ENCODE measurements at places on chromosomes 6 and 20.

- peak; percentile 65 for DNase-seq
Measured at GRCh38 chr6:31952140-31952805, 6.4 kb downstream of the CFB start.

DNA sequence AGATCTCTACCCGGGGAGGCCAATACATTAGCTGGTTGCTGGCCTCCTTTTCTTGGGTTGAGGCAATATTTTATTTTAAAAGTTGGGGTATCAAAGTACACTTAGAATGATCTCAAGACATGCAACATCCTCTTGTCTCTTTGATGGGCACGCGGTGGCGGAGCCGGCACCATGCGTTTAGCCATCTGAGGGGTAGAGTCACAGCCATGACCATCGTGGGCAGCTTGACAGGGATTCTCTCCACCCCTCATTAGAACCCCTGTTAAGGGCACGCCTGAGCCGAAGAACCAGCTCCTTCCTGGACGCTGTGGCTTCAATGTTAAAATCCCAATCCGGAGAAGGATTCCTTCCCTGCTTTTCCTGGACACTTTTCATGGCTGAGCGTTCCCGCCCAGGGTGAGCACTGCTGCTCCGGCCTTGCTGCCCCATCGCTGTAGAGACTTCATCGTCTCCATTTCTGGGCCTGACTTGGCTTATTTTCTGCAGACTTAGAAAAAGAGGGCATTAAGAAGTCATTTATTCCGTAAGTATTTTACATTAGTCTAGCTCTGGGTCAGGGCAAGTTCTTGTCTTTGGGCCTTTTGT, 142.7 kb upstream of the CDH4 start:
- no peak for DNase-seq

- peak; percentile 92 for DNase-seq
Measured at GRCh38 chr6:46510651-46511050, 19.4 kb upstream of the RCAN2 start.

DNA sequence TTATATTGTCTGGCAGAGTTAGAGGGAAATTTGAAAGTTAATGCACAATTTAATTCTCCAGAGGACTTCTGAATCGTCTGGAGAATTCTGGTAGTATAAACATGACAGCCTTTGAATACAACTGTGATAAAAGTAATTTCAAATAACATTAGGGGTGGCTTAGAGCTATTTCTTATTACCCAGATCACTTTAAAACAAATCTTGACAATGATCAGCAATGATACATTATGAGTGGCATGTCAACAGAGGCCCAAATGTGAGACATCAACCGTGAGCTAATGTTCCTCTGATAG, 259.1 kb downstream of the HACE1 start:
- no peak for DNase-seq

GRCh38 chr20:12570371-12570770, 438.4 kb upstream of the SPTLC3 start:
- peak; percentile 17 for DNase-seq

GRCh38 chr20:58433759-58434158, 44.7 kb downstream of the VAPB start:
- DNase-seq, result no peak

- no peak for DNase-seq
Measured at GRCh38 chr6:57087916-57088315, 2.1 kb upstream of the ZNF451 start.

DNA sequence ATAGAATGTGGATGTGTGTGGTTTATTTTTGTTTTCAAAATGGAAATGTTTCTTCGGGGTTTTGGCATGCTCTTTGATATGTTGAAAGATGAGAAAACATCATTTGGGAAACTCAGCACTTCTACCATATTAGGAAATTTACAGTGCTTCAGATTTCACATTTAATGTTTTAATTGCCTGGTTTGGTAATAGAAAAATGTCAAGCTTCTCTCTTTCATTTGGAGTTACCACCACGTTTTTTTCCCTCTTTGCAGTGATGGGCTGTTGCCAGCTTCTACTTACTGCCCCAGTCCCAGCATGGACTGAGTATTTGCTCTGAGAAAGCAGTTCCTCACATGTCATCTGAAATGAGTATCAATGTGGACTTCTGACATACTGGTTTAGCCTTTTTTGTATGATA, 267.7 kb downstream of the PRL start:
- DNase-seq, result peak; percentile 7

DNA sequence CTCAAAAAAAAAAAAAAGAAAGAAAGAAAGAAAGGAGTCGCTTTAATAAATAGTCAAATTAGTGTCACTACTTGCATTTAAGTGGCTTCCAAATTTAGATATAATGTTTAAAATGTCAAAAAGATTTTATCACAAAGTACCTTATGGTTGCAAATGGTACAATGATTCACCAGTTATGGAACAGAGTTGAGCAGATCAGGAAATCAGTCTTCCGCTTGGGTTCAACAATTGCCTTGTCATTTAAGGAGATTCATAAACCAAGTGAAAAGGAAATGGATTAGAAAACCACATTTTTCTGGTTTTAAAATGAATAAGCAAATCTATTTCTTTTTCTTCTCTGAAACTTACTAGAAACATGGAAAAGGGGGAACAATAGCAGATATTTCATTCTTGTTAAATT, 94.8 kb upstream of the PTPRT start:
- no peak for DNase-seq

- no peak for DNase-seq
Measured at GRCh38 chr6:87220997-87221396, 65.6 kb downstream of the ZNF292 start.

DNA sequence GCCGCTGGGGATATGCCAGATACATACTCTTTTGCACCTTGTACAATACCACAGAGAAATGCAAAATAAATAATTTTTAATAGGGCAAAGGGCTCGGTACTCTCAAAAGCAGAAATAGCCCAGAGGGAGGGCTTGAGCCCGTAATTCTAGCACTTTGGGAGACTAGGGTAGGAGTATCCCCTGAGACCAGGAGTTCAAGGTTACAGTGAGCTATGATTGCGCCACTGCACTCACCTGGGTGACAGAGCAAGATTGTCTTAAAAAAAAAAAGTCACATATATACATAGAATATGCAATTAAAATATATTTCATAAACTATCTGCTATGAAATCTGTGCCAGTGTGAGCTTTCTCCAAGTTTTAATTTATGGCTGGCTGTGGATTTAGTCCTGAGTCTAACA, 818 bp upstream of the TRMT11 start:
- no peak for DNase-seq

- DNase-seq, result no peak
Measured at GRCh38 chr6:170134031-170134470, 156.8 kb downstream of the DLL1 start.

DNA sequence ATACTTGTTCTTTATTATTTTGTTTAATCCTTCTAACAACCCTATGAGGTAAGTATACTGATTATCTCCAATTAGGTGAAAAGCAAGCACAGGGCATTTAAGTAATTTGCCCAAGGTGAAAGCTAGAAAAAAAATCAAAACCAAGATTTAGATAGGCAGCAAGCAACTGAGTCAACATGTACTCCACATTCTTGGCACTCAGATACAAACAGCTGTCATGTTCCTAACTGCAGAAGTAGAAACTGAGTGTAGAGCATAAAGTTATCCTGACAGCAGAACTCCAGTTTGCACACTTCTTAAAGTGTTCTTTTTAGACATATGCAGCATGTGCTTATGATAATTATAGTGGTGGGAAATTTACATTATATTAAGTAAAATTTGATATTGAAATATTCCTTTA, 278.1 kb downstream of the MEI4 start:
- peak; percentile 15 for DNase-seq

- no peak for DNase-seq
Measured at GRCh38 chr20:56002908-56003800, 2.2 kb downstream of the CBLN4 start.

DNA sequence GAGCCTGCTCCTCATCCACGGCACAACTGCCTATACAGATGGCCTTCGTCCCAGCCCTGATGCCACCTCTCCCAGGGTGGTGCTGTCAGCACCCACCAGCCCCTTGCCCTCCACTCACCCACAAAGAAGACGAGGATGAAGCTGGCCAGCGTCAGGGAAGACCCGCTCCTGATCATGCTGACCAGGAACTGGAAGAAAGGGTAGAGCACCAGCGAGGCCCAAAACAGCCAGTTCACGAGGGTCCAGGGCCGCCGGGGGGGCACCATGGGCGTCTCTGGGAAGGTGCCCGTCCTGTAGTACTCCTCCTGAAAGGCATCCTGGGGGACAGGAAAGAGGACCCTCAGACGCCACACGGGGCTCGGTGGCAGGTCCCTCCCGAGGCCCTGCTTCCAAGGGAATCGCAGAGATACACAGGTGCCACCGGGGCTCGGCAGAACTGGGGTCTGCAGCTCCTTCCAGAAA, 134.5 kb downstream of the AGPAT4 start:
- no peak for DNase-seq

DNA sequence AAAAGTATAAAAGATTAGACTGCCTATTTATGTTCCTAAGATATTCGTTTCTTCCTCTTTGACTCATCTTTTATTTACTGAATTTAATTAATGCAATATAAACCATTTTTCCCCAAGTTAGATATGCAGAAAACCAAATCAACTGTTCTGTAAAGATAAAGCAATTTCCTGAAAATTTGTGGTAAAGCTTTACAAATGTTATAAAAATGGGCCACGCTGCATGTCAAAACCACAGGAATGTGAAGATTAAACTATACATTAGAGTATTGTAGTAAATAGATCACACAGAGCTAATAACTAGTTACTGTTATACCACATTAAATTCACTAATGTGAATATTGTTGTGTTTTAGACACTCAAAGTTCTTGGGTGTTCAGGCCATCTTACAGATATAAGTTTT, 83.4 kb downstream of the OPN5 start:
- no peak for DNase-seq

DNA sequence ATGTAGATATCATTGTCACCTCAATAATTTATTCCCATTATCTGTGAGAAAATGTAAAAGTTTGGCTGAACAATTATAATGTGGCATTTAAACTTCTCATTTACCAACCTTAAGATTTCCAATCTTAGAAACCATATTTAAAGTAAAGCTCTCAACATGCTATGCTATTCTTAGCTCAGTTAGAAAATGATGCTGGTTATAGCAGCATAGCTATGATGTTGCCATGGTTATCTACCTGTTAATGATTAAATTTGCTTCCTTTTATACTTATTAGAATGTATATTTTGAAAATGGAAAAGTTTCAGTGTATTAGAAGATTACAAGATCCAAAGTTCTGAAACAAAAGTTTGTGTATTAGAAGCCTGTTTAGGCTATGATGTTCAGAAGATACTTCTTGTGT, 110.1 kb downstream of the GPR63 start:
- no peak for DNase-seq

DNA sequence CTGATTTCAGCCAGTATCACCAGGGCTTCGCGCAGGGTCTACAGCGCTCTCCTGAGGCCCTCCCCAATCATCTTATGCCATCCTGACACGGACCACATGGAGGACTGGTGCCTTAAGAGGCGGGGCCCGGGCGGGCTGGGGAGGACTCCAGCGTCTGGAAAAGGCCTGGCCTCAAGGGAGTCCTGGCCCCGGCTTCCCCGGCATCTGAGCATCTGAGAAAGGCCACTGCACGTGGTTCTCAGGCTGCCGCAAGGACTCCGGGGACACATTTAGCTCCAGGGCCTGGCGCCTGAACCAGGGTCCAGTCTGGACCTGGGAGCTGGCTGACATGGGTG, 21.4 kb downstream of the BHLHE23 start:
- no peak for DNase-seq

- peak; percentile 92 for DNase-seq
Measured at GRCh38 chr6:17584241-17584803, 15.8 kb upstream of the FAM8A1 start.

DNA sequence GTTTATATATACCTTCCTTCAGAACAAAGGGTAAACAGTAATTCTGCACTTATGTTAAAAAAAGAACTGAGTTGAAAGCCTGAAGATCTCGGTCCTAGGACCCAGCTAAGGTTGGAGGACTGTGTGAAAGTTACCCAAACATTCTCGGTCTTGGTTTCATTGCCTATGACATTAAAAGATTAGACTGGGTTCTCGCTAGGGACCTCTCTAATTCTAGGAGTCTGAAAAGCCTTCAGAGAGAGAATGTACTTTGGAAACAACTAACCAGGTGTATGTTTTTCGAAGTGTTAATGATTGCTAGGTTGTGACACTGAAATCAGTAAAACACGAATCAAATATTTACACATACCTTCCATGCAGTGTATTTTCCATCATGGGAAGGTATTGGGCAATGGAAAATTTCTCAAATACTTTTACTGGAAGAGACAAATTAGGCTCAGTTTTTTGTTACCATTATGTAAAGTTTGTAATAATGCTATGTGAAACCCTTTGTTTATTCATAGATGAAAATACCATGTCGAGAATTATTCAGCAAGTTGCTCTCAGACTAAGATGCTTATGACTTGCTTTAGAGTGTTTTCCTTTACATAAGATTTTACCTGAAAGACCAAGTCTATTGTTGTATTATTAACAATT, 113.7 kb upstream of the LOC128125822 start:
- DNase-seq, result no peak

- no peak for DNase-seq
Measured at GRCh38 chr6:7896465-7896987, 14.1 kb downstream of the TXNDC5 start.

- peak; percentile 65 for DNase-seq
Measured at GRCh38 chr20:59495894-59496510, 108.3 kb upstream of the PHACTR3 start.

GRCh38 chr6:138752017-138752416, 21.6 kb upstream of the CCDC28A start:
- no peak for DNase-seq

- no peak for DNase-seq
Measured at GRCh38 chr6:7637533-7637932, 47.5 kb downstream of the SNRNP48 start.

DNA sequence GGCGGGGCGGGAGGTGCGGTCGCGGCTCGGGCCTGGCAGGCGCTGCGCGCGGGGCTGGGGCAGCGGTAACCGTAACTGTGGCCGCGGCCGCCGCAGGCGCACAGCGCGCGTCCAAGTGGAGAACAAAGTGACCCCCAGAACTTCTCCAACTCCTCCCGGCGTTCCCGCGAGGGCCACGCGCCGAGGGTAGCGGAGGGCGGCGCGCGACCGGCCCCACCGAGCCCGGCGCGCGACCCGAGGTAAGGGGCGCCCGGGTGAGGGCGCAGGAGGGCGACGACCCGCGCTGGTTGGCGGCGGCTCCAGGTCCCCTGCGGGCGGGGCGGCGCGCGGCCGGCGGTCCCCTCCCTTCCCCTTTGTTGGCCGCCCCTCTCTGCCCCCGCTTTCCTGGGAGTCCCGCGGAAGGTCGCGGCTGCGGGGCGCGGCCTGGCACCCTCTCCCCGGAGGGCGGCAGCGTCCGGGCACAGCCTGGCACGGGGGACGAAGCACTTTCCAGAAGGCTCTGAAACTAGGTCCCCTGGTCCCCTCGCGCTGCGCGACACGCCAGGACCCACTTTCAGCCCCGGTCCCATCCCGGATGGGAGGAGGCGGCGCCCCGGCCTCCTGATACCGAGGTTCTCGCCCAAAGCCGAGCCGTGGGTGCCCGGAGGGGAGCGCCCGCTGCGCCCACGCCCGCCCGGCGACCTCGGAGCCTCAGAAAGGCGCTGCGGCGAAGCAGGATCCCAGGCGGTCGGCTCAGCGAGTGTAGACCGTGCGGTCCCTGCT, at the start of gene TIAM2:
Gene TIAM2, plus strand, starts transcription at position 62 of the 762 bp plus-strand sequence. CDS start 133,909 bp downstream, outside the sequence.
- no peak for DNase-seq

GRCh38 chr20:47862574-47863240, 77.4 kb upstream of the SULF2 start:
- no peak for DNase-seq

- DNase-seq, result no peak
Measured at GRCh38 chr6:111215131-111215530, 127.8 kb downstream of the SLC16A10 start.

GRCh38 chr6:119355157-119355556, 5.6 kb upstream of the MAN1A1 start:
- DNase-seq, result no peak

All from pons (tissue), 1 donor.